Activated CD4-positive, alpha-beta T cell treated with anti-CD3 and anti-CD28 coated beads, Interleukin-2, amount 50 U/mL, for 4 hours (primary cell): ENCODE measurements at places on chromosomes 12 and 14.

DNA sequence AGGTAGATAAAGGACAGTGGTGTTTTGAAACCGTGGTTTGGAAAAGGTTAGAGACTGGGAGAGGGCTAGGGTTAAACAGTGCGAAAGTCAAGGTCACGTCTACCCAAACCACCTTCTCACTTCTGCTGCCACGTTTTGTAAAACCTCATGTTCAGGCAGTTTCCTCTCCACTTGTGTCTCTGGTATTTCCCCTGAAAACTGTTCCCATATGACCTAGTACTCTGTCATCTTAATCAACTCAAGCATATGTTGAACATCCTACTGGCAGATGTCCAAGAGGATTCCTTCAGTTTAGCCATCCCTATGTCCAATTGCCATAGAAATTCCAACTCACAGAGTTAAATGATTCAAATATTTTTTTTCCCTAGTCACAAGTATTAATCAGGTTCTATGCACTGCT, 17.4 kb downstream of the CLEC4C start:
- DNase-seq: no peak

GRCh38 chr12:107369006-107369405, 275.7 kb upstream of the CRY1 start:
- DNase-seq: no peak

- no peak for DNase-seq
Measured at GRCh38 chr12:115322275-115322674, 638.3 kb upstream of the TBX3 start.

GRCh38 chr14:75280831-75281653, 2.4 kb downstream of the FOS start:
- no peak for DNase-seq

GRCh38 chr14:93112891-93113677, 2.6 kb downstream of the ITPK1 start:
- DNase-seq: peak; percentile 76

DNA sequence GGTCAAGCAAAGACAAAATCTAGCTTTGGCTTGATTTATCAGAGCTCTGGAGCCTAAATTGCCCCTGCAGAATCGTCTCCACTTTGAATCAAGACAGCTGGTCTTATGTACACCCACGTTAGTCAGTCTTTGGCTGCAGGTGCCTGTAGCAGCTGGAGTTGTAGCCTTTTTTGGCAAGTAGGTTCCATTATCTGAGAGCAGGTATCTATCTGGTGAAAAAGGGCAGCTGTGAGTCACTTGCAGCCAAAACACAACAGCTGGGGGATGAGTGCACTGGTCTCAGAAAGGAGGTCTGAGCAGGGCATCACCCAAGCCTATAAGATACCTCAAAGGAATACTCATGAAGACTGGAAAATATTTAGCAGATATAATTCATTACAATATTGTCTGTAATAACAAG, 43.6 kb upstream of the KCNH5 start:
- DNase-seq: no peak

- DNase-seq: peak; percentile 25
Measured at GRCh38 chr12:117968826-117969659, at the start of gene KSR2. Gene KSR2, minus strand, starts transcription at chr12:117968990. Its CDS starts 735 bp downstream, at chr12:117968255.

DNA sequence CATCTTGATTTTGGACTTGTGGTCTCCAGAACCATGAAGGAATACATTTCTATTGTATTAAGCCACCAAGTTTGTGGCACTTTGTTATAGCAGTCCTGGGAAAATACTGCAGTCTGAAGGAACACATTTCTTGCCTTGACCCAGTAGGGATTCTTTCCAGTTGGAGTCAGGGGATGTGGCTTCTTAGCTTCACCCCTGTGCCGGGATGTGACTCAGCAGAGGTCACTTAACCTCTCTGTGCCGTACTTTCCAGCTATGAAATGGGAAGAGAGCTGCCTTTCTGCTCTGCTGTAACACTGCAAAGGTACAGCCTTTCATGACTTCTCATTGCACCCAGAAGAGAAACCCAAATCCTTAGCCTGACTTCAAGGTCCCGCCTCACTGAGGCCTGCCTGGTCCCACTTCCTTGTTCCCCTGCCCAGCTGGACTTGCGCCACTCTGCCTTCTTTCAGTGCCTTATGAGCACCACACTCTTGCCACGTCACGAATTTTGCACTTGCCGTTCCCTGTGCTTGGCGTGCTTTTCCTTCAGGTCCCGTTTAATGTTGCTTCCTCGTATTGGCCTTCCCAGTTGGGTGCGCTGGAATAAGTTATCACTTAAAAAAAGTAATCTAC, 24.2 kb downstream of the CHST11 start:
- DNase-seq: no peak

DNA sequence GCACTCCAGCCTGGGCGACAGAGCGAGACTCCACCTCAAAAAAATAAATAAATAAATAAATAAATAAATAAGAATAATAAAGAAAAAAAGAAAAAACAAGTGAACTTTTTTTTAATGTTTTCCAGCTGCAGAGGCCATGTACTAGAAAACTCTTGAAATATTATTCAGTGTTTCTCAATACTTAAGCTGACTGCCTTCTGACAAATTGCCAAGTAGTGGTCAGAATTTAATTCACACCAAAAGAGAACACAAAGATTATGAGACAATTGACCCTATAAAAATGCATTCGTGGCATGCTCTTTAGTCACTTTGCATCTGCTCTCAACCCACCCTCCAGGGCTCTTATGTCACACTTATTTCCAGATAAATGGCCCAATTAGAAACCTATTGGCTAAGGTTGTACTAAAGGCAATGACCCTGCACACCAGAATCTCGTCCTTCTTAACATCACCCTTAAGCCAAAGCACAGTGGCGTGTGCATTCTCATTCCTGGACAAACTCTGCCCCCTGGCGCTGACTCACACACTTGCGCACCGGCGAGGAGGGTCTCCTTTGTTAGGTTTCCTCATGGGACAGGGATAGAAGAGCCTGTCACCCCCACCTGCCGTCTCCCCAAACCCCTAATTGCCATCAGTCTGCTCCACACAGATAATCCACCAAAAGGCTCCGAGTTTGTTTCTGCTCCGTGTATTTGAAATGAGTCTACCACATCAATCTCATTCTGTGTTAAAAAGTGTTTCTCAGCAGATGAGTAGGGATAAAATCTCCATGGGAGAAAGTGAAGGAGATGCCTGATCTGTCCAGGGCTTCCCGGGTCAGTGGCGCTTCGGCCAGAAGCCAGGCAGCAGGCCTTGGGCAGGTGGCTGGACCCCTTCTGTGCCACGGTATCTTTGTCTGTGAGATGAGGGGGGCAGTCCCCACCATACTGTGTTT, 73.1 kb upstream of the CEP83 start:
- peak; percentile 70 for DNase-seq

GRCh38 chr12:48967991-48968390, 3.5 kb downstream of the WNT10B start:
- no peak for DNase-seq

GRCh38 chr12:125001636-125002035, 8.2 kb downstream of the BRI3BP start:
- no peak for DNase-seq

DNA sequence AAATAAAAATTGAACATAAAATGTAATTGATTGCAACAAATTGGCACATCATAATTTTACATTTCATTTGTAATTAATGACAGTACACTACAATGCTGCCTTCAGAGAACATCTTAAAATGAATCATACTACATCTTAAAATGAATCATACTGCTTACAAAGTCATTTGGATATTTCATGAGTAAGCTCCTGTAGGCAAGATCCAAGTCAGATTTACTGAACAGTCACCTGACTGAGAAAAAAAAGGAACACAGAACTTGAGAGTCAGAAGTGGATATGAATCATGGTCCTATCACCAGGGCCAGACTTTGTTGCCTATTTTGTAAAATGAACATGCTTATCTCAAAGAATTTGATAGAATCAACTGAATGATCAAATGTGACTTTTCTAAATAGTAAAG, 32.7 kb upstream of the FBLN5 start:
- DNase-seq: no peak

- DNase-seq: no peak
Measured at GRCh38 chr14:86780461-86780860, 1212.5 kb downstream of the GALC start.

- no peak for DNase-seq
Measured at GRCh38 chr12:79886917-79887519, 47.9 kb downstream of the PPP1R12A start.

DNA sequence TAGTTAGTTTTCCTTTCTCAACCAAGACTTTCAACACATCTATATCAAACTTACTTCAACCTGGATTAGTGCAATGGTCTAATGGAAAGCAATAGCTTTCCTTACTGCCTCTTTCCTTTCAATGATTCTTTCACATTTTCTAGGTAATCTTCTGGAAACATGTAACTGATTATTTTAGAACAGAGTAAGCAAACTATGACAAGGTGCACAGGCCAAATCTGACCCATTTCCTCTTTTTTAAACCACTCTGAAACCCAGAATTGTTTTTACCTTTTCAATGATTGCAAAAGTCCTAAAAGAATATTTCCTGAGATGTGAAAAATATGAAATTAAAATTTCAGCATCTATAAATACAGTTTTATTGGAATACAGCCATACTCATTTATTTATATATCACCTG, 81.6 kb upstream of the TMTC2 start:
- no peak for DNase-seq

GRCh38 chr14:34496679-34497513, 34.9 kb upstream of the SPTSSA start:
- DNase-seq: no peak

DNA sequence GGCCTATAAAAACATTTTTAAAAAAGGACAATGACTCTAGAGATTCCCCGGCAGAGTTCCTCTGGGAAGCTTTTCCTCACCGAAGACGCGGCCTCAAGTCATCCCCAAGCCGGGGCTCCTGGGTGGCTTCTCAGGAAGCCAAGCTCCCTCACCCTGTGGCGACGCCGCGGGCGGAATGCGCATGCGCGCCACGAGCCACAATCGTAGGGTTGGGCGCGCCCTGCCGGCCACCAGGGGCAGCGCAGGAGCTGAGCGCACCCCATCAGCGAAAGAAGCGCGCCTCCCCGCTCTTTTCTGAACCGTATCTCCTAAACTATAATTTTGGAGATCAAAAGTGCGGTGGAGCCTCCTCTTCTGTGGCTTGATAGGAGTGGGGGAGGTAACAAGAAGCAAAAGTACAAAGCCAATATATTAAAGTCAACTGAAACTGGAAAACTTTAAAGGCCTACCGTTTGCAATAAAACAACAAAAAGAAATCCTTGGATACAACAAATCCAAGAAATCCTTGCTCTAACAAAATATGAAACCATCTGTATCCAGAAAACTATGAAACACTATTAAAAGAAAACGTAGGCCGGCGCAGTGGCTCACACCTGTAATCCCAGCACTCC, 17.4 kb upstream of the CHFR start:
- DNase-seq: peak; percentile 88

DNA sequence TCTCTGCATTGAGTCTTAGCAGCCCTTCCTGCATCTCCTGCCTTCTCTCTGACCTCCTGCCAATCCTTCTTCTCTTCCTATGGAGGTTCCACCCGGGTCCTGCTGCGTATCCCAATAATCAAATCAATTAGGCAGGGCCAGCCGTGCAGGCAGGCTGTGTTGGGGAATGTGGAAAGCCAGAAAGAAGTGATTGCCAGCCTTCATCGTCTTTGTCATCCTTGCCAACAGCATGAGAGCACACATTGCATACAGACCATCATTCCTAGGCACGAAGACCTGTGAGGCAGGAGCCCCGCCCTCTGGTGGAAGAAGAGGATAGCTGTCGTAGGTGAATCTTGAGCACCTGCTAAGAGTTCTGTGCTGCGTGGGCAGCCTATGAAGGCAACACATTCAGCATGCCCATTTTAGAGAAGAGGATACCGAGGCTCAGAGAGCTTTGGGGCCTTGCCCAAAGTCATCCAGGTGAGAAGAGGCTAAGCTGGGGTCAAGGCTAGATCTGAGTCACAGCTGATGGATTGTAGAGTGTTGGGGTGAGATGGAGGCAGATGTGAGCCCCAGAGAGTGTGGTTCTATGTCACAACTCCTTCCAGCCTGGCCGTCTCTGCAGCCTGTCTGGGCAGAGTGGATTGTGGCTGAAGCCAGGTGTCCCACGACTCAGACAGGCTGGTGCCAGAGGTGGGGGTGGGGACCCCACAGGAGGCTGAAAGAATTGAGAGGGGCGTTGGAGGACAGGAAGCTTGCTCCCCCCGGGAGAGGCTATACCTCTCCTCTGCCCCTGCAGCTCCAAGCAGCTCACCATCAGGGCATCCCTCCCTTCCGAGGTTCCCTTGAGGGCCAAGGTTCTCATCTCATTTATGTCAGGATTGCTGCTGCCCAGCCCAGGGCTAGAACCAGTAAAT, 12.7 kb downstream of the C14orf132 start:
- no peak for DNase-seq

- no peak for DNase-seq
Measured at GRCh38 chr14:76133103-76133502, 18.6 kb upstream of the GPATCH2L start.

GRCh38 chr12:64192644-64193444, 29.3 kb downstream of the KICS2 start:
- DNase-seq: no peak

GRCh38 chr14:89121968-89122620, 294.9 kb downstream of the FOXN3 start:
- DNase-seq: no peak

- no peak for DNase-seq
Measured at GRCh38 chr12:31740628-31741027, 11.8 kb upstream of the AMN1 start.

DNA sequence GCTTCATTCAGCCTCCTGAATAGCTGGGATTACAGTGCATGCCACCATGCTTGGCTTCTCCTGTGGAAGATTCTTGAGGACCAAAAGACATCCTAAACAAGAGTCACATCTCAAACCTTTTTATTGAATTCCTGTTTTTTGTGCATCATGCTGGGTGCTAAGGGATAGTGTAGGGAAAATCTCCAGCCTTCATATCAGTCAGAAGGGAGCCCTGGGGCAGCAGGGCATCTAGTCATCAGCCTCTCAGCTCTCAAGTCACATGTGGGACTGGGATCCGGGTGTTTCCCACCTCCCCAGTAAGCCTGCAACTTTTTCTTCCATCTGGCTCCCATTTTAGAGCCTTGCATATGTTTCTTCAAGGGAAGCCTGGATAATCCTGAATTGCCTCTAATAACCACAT, 25.1 kb upstream of the OASL start:
- no peak for DNase-seq

GRCh38 chr14:48970943-48971342, 615.2 kb downstream of the RPS29 start:
- DNase-seq: no peak
